ENCODE measurements at places on chromosomes 11 and 22.

DNA sequence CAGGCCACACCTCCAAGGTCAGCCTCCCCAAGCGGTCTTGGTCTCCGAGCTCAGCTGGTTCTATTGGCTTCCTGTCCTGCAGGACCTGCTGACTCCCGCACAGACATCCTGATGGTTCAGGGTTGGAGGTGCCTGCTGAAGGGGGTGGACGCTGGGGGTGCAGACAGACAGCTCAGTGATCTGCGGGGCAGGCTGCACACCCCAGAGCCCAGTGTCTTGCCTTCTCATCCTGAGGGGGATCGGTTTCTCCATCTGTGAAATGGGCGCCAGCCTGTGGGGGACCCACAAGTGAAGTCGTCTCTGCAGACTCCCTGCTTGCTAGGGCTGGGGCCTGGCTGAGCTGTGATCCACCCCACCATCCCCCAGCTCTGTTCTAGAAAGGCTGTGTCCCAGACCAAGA lies 13.8 kb downstream of the FLRT1 start:
- DNase-seq: no peak

GRCh38 chr11:16078936-16079335 lies 277.4 kb downstream of the SOX6 start:
- DNase-seq: no peak

DNA sequence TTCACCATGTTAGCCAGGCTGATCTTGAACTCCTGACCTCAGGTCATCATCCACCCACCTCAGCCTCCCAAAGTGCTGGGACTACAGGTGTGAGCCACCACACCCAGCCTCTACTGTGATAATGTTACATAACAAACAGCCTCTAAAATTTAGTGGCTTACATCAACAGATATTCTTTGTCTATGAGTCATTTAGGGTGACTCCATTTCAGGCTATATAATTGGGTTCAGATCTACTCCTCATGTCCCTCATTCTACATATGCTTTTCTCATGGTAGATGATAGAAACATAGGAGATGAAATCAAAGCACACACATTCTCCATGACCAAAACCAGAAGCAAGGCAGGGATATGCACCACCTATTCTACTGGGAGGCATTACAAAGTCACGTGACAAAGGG lies 72.7 kb downstream of the SIK2 start:
- no peak for DNase-seq

GRCh38 chr11:37671321-37671720 lies 1073.3 kb upstream of the RAG2 start:
- no peak for DNase-seq

GRCh38 chr22:37675930-37676735 lies 697 bp downstream of the LGALS1 start:
- no peak for DNase-seq

DNA sequence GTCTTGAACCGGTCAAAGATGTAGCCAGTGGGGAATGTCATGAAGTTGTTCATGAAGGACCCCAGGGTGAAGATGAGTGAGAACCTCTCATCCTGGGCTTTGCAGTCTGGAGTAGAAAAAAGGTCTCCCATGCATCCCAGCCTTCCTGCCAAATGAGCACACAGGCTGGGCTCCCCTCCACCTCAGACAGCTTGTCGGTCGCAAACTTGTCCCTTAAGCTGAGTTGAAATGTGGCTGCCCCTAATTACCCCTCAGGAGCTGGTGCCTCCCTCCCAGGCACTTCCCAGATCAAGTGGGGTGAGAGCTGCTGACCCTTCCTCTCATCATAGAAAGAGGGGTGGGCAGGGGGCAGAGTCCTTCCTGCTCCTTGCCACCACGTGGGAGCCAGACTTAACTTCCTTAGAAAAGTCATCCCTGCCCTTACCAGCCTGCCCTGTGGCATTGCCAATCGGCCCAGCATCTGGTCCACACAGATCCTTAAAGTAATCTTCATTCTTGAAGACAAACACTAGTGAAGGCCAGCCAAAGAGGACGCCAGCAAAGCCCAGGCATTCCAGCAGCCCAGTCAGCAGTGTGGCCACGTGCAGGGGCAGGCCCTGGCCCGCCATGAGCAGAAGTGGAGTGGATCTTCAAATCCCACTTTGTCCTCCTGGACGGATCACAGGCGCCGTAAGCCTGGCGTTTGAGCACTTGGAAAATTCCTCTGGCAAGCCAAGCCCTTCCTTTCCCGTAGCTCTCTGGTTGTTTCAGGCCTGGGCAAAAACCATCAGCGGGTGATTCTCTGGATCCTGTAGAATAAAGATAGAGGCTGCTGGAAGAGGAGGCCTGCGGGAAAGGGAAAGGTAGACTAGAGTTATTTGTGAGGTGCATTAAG lies 1.1 kb downstream of the SLC43A3 start:
- DNase-seq: no peak

GRCh38 chr11:60992842-60993409 lies 21.4 kb downstream of the CD6 start:
- no peak for DNase-seq

GRCh38 chr11:64090806-64091516 lies 55.2 kb downstream of the FLRT1 start:
- DNase-seq: no peak

GRCh38 chr11:15764326-15764725 lies 592.0 kb downstream of the SOX6 start:
- DNase-seq: no peak

GRCh38 chr11:20388096-20389055 lies 860 bp downstream of the PRMT3 start:
- no peak for DNase-seq

DNA sequence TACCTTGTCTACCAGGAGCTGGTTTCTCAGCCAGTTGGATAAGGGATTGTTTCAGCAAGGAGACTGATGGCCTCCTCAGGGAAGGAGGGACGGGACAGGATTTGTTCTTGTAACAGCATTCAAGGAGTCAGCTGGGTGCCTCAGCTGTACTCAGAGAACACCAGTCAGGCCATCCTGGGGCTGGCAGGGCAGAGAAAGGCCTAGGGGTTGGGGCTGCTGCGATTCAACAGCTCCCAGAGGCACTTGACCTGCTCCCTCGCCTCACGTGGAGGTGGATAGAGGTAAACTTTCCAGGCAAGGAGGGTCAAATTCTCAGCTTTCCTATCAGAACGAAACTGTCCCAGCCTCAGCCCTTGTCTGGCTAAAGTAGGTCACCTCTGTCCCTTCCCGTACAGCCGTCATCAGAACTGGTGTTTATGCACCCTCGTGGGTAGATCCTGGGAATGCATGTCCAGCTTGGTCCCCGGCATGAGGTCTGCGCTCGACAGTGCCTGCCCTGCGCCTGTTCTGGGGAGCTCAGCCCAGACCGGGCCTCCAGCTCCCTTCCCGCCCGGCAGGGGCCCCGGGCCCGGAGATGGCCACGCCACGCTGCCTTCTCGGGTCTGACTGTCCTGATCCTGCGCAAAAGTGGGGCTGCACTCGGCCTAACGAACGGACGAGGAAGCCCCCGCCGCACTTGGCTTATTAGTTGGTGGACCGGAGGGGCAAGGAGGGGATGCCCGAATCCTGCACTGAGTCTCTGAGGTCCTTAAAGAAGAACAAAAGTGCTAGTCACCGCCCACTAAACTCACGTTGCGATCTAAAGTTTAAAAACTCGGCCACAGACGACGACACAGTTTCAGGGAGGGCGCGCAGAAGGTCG lies 762 bp upstream of the CCDC134 start:
- no peak for DNase-seq

GRCh38 chr11:117613521-117613920 lies 183.5 kb downstream of the DSCAML1 start:
- DNase-seq: no peak

- no peak for DNase-seq
Measured at GRCh38 chr22:30947816-30948454, 20.6 kb downstream of the MORC2 start.

- no peak for DNase-seq
Measured at GRCh38 chr22:25510876-25511275, 53.6 kb upstream of the GRK3 start.

GRCh38 chr11:40139536-40139935 lies 1319.9 kb downstream of the LRRC4C start:
- DNase-seq: no peak

DNA sequence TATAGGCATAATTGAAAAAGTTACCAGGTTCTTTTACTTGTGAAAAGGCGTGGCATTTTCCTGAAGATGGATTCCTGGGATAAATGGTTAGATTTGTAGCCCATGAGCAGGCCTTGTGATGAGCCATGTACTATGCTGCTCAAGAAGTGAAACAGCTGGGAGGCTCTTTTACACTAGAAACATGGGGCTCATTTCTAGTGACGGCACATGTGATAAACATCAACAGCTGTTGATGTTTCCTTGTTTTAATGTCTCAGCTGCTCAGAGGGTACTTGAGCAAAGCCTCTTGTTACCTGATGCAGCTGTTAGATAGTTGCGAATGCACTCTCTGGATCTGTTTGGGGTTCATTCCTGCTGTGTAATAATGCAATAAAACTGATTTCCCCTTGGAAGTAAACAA lies 396.8 kb downstream of the GUCY1A2 start:
- no peak for DNase-seq

- DNase-seq: no peak
Measured at GRCh38 chr11:43393765-43394355, 35.1 kb downstream of the TTC17 start.

DNA sequence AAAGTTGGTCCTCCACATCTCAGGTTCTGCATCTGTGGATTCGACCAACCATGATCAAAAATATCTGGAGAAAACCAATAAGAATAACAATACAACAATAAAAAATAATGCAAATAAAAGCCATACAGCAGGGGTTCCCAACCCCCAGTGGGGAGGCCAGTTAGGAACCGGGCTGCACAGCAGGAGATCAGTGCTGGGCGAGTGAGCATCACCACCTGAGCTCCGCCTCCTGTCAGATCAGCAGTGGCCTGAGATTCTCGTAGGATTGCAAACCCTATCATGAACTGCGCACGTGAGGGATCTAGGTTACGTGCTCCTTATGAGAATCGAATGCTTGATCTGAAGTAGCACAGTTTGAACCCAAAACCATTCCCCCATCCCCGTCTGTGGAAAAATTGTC lies 25.4 kb upstream of the MYO18B start:
- DNase-seq: no peak

DNA sequence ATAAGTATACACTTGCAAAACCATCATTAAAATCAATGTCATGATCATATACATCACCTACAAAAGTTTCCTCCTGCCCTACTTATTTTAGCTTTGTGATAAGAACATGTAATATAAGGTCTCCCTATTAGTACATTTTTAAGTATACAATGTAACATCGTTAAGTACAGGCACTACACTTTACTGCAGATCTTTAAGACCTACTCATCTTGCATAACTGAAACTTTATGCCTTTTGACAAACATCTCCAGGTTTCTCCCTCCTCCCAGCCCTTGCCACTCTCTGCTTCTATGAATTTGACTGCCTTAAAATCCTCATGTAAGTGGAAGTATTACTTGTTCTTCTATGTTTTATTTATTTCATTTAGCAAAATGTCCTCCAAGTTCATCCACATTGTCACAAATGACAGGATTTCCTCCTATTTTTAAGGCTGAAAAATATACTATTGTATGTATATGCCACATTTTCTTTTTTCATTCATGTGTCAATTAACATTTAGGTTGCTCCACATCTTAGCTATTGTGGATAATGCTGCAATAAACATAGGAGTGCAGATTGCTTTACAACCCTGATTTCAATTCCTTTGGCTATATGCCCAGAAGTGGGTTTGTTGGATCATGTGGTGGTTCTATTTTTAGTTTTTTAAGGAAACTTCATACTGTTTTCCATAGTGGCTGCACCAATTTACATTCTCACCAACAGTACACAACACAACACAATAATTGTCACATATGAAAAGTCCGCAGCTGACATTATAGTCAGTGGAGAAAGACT lies 471.1 kb upstream of the ANO3 start:
- no peak for DNase-seq

- DNase-seq: no peak
Measured at GRCh38 chr11:13116491-13116890, 107.4 kb downstream of the RASSF10 start.

DNA sequence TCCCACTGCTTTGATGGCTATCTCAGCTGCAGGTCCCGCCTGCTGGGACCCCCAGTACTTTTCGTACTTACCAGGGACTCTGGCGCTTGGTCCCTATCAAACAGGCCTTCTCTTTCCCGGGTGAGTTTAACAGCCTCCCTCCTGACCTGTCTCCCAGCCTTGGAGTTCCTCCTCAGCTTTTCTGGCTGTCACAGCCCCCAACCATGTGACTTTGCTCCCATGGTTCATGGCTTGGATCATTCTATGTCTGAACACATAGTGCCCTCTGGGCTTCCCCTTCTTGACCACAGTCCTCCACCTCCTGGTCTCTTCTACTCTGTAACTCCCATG lies 56.9 kb downstream of the PARVA start:
- DNase-seq: no peak

- DNase-seq: no peak
Measured at GRCh38 chr11:2390091-2390724, 10.3 kb upstream of the TSSC4 start.

GRCh38 chr11:128904656-128905344 lies 13.6 kb downstream of the KCNJ5 start:
- DNase-seq: no peak

- DNase-seq: no peak
Measured at GRCh38 chr22:17110791-17111550, 10.2 kb downstream of the TMEM121B start.

DNA sequence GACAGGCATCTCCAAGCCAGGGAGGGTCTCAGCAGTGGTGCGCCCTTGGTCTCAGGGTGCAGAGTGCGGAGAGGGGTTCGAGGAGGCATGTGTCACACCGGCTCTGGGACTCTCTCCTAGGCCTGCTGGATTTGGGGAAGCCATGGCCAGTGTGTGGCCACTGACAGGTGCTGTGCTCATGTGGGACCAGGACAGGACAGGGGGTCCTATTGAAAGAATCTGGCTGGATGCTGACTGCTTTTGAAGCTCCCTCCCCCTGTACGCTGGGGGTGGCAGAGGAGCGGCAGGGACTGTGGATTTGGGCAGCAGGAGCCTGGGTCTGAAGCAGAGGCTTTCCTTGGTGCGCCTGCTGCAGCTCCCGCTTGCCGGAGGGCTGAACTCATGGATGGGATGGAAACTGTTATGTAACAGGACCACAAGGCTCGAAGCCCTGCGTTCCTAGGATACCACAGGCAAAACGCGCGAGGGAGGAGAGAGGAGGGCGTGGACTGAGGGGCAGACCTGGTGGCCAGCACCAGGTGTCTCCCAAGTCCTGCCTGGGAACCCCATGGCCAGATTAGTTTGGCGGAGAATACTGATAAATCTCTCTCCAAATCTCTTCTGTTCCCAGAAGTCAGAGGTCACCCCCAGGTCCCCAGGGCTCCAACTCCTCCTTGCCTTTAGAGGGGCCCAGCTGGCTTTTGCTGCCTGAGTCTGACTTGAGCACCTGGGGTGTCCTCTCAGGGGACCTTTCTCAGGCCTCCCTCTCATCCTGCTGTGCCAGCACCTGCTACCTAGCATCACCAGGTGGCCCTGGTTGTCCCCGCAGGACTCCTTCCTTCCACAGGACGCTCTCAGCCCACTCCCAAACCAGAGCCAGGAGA lies 13.8 kb upstream of the TEF start:
- DNase-seq: no peak

DNA sequence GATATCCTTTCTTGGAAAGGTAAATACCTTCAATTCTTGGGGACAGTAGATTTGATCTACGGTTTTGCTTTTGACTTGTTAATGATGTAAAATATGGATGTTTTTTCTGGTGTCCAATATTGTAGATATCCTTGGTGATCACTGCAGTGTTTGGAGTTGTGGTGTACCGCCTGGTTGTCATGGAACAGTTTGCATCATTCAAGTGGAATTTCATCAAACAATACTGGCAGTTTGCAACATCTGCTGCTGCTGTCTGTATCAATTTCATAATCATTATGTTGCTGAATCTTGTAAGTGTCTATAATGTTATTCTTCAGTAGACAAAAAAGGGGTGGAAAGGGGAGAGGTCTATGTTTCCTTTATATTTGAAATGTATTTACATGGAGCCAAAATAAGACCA lies 27.4 kb upstream of the MUC15 start:
- DNase-seq: no peak
